ENCODE measurements at places on chromosomes 1 and 21.
A peak's percentile ranks its signal among the peaks of the same experiment; 100 is the strongest.

DNA sequence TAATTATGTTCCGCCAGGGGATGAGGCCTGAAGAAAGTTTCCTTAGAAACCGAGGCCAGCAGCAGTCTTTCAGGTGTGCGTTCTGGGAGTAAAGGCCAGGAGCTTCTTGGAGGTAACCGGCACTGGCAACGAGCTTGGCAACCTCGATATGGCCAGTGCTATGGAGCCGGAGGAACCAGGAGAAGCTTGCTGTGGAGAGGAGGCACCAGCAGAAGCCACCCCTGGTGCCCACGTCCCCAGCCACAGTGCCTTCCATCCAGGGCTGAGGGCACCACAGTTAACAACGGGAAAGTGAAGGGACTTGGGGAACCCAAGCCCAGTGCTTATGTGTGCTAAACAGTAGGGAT is 41.5 kb upstream of the LIN9 start:
- DNase-seq: no peak
- H3K4me1 ChIP-seq: no peaks in the 10 kb centered on the region
- no peak overlapping the region for H3K27ac ChIP-seq

- peaks cover 3% of the 10 kb centered on the region for H3K4me1 ChIP-seq
- peaks cover 11% of the 10 kb centered on the region for H3K36me3 ChIP-seq
- no peak overlapping the region for H3K27ac ChIP-seq
- DNase-seq: peak; percentile 72
Observed at GRCh38 chr1:39490596-39491145, 765 bp upstream of the BMP8A start.

GRCh38 chr1:201648066-201648906 is 109.4 kb downstream of the NAV1 start:
- H3K4me1 ChIP-seq: no peaks in the 10 kb centered on the region
- DNase-seq: no peak
- no peaks in the 10 kb centered on the region for H3K36me3 ChIP-seq
- H3K27ac ChIP-seq: no peak overlapping the region
- H3K4me3 ChIP-seq: peak overlapping the region; percentile 51
- peaks cover 50% of the 10 kb centered on the region for H3K27me3 ChIP-seq

DNA sequence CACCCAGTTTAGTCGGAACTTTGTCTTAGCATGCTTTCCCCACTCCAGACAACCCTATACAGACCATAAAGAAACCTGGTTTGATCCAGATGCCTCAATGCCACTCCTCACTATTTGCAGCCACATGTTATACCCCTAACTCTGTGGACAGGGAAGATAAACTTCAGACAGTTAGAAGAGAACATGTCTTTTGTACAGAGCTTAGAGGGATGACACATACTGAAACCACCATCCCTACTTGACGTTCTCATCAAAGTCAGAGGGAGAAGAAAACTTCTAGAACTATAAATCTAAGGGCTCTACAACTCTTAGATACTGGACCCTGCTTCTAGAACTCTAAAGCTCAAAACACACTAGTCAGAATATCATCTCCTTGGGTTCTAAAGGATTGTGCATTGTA is 3.7 kb downstream of the SYT6 start:
- no peak overlapping the region for H3K4me3 ChIP-seq
- peaks cover 2% of the 10 kb centered on the region for H3K4me1 ChIP-seq
- no peak for DNase-seq
- no peak overlapping the region for H3K27ac ChIP-seq

GRCh38 chr1:1373051-1373814 is 1.8 kb downstream of the AURKAIP1 start:
- peaks cover 22% of the 10 kb centered on the region for H3K4me1 ChIP-seq
- H3K36me3 ChIP-seq: peaks cover 15% of the 10 kb centered on the region
- no peaks in the 10 kb centered on the region for H3K27me3 ChIP-seq
- H3K27ac ChIP-seq: peak overlapping the region; percentile 29
- DNase-seq: no peak

DNA sequence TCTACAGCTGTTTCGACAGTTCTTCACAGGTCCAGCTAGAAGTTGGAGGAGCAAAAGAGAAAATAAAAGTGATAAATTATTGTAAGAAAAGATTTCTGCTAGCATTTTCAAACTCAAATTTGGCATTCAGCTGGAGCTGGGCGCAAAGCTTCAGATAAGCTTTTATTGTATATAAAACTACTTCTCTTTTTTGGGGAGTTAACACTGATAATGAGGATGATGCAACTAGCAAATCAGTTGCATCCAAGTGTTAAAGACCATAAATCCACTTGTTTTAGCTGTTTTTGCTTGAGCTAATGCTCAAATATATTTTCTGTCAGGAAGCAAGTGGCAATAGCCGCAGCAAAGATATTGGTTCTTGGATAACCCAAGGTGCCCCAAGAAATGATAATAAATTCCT is 127.1 kb upstream of the PKN2 start:
- no peak for DNase-seq
- H3K27ac ChIP-seq: no peak overlapping the region
- H3K27me3 ChIP-seq: no peaks in the 10 kb centered on the region
- H3K4me1 ChIP-seq: no peaks in the 10 kb centered on the region

GRCh38 chr21:43937051-43937832 is 72.2 kb downstream of the AGPAT3 start:
- H3K36me3 ChIP-seq: peaks cover 22% of the 10 kb centered on the region
- DNase-seq: no peak
- H3K4me1 ChIP-seq: peaks cover 18% of the 10 kb centered on the region
- peak overlapping the region; percentile 36 for H3K27ac ChIP-seq
- H3K4me3 ChIP-seq: no peak overlapping the region

DNA sequence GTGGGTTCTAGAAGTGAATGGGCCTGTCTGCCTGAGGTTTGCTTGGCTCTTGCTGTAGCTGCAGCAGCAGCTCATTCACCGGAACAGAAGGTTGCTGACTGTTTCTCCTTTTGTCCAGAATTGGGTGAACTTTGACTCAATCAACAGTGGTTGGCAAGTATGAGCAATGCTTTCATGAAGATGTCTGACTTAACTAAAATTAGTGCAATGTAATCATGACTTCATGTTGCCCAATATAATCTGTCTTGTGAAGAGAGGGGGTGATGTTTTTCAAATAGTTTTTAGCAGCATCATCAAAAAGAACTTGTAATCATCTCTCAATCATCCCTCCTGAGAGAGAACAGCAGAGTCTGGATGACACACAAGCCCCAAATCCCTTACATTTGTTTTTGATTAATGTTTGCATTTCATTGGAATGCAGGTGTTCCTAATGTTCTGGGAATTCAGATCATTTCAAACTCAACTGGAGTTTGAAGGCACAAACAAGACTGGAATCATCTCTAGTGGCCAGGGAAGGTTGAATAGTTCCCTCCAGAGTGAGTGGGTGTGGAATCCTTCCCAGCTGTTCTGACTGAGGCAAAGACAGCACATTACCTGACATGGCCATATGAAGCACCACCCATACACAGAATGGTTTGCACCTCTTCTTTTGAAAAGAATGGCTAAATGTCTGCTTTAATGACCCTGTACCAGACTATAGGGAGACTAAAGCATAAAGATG is 82.9 kb downstream of the HLX start:
- H3K27ac ChIP-seq: no peak overlapping the region
- DNase-seq: no peak
- H3K27me3 ChIP-seq: no peaks in the 10 kb centered on the region
- no peak overlapping the region for H3K4me3 ChIP-seq

DNA sequence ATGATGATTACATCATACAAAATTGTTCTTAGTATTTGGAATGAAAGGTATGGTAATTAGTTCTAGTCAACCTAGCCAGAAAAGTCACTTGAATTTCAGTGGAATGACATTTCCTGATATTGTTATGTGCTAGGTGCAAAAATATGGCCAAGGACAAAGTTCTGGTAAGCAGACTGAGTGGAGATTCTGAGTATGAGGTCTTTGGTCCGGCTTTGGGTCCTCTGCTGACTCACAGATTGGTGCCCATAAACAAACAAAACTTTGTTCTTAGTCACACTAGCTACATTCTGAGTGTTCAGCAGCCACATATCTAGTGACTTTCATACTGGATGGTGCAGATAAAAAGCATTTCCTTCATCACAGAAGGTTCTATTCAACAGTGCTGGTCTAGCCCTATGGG is 206.1 kb downstream of the ZNF648 start:
- H3K27ac ChIP-seq: no peak overlapping the region
- no peaks in the 10 kb centered on the region for H3K4me1 ChIP-seq
- H3K27me3 ChIP-seq: no peaks in the 10 kb centered on the region
- no peaks in the 10 kb centered on the region for H3K36me3 ChIP-seq
- H3K4me3 ChIP-seq: no peak overlapping the region

DNA sequence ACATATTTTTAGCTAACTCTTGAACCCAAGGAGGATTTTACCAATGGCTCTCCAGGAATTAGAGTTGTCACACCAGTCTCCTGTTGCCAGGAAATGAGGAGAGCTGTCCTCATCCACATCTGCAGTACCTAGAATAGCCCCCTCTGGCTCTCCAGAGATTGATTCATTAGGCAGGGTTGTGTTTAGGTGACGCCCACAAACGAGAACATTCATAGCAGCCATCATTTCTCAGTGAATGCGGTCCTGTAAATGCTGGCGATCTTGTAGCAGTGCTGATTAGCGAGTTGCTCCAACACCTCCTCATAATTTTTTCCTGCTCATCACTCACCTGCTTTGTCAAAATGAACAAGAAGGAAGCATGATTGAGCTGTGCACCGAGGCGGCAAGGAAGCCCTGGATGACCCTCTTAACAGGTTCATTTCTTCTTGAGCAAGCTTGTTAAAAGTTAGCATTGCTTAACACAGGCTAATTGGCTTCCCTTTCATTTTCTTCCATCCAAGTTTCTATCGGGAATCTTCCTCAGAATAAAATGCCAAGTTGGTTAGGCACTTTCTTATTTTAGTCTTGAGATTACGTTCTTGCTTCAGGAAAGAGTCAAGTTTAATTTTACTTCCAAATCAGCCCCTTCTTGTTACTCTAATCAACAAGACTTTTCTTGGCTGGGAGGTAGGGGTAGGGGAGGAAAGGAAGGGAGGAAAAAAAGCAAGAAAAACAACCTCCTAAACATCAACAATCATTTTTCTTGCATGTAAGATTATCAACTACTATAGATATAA is 16.5 kb upstream of the KLHDC8A start:
- H3K36me3 ChIP-seq: no peaks in the 10 kb centered on the region
- no peak overlapping the region for H3K27ac ChIP-seq
- H3K27me3 ChIP-seq: peaks cover 42% of the 10 kb centered on the region
- H3K4me3 ChIP-seq: no peak overlapping the region
- H3K4me1 ChIP-seq: peaks cover 11% of the 10 kb centered on the region

- H3K27ac ChIP-seq: no peak overlapping the region
- no peak overlapping the region for H3K4me3 ChIP-seq
- H3K27me3 ChIP-seq: peaks cover 76% of the 10 kb centered on the region
- no peaks in the 10 kb centered on the region for H3K36me3 ChIP-seq
Observed at GRCh38 chr1:202649553-202650392, 60.5 kb downstream of the SYT2 start.

DNA sequence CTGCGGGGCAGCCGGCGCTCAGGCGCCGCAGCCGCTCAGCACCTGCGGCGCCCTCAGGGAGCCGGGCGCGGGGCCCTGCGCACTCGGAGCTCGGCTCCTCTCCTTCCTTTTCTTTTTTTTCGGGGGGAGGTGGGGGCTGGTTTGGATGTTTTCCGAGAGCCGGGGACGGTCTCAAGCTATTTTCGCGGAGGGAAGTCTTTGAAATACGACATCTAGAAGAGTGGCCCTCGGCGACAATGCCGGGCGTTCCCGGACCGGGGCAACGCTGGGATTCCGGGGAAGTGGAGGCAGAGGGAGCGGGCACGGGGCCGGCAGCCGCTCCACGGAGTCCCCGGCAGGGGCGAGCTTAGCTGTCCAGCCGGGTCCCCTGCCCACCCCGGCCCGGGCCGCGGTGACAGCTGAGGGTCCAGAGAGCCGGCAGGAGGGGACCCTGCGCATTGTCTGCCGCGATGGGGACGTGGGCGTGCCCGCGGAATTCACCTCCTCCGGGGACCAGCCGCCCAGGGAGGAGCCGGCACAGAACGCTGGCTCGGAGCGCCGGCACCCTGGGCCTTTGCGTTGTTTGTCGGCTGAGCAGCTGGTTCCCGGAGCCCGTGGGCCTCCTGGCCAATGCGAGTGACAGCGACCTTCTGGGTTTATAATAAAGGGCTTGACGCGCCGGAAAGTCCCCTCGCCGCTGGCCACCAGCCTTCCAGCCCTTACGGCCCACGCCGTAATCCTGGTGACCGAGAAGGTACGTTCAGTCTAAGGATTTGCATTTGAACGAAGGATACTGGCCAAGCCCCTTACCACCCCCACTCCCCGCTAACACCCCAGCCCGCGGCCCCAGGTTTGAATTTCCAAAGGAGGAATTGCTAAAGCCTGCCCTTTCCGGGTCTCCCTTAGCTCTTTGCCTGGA is 582 bp downstream of the SLC37A1 start:
- peaks cover 14% of the 10 kb centered on the region for H3K27me3 ChIP-seq
- H3K4me1 ChIP-seq: peaks cover 20% of the 10 kb centered on the region
- H3K36me3 ChIP-seq: peaks cover 25% of the 10 kb centered on the region
- peak; percentile 90 for DNase-seq

GRCh38 chr1:28288487-28288886 is 29.2 kb downstream of the SESN2 start:
- no peak overlapping the region for H3K4me3 ChIP-seq
- no peaks in the 10 kb centered on the region for H3K27me3 ChIP-seq
- no peak overlapping the region for H3K27ac ChIP-seq
- H3K36me3 ChIP-seq: no peaks in the 10 kb centered on the region
- no peaks in the 10 kb centered on the region for H3K4me1 ChIP-seq

DNA sequence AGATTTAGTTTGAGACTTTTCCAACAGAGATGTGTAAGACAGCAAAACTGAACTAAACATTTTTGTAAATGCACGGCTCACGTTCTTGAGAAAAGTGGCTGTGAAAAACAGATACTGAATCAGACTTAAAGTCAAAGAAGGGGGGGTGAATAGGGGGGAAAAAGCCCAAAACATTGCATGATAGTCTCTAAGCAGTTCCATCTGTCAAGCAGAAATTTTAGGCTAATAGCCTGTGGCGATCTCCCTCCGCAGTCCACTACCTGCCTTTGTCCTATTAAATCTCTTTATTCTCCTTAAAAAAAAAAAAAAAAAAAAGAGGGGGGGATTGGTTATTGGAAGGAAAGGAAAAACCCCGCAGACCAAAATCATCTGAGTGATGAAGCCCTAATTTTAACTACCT is 217.6 kb upstream of the NFIA start:
- H3K36me3 ChIP-seq: no peaks in the 10 kb centered on the region
- no peaks in the 10 kb centered on the region for H3K4me1 ChIP-seq
- no peak overlapping the region for H3K27ac ChIP-seq
- H3K27me3 ChIP-seq: peaks cover 11% of the 10 kb centered on the region
- DNase-seq: no peak
- no peak overlapping the region for H3K4me3 ChIP-seq

- no peak overlapping the region for H3K4me3 ChIP-seq
- no peaks in the 10 kb centered on the region for H3K27me3 ChIP-seq
- H3K4me1 ChIP-seq: no peaks in the 10 kb centered on the region
- no peaks in the 10 kb centered on the region for H3K36me3 ChIP-seq
Observed at GRCh38 chr21:44525391-44526095, 14.5 kb downstream of the KRTAP10-1 start.

- H3K4me1 ChIP-seq: peaks cover 18% of the 10 kb centered on the region
- H3K4me3 ChIP-seq: no peak overlapping the region
- H3K36me3 ChIP-seq: no peaks in the 10 kb centered on the region
- DNase-seq: no peak
- H3K27ac ChIP-seq: no peak overlapping the region
Observed at GRCh38 chr1:24769656-24770651, 24.7 kb downstream of the CLIC4 start.

GRCh38 chr21:41764558-41765419 is 2.1 kb downstream of the RIPK4 start:
- peaks cover 79% of the 10 kb centered on the region for H3K27me3 ChIP-seq
- no peak for DNase-seq
- H3K27ac ChIP-seq: no peak overlapping the region
- peaks cover 6% of the 10 kb centered on the region for H3K36me3 ChIP-seq
- H3K4me1 ChIP-seq: peaks cover 22% of the 10 kb centered on the region
